ENCODE measurements at places on chromosomes 5 and 9.

- no peak for DNase-seq
Measured at GRCh38 chr9:89532478-89532877, 34.6 kb upstream of the SEMA4D start.

DNA sequence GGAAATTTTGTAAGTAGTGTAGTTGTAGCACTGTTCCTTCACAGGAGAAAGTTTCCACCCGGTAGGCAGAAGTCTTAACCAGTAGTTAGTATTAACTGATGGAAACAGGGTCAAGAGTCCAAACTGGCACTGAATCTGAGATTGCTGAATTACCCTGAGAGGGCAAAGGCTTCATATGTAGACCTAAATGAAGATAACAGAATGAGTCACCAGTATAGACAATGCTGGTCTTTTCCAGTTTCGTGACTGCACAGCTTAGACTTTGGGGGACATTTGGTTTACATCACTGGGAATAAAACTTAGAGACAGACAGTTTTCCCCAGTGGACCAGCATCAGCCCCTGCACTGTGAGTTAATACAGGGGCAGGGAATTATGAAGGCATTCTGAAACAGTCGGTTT is 60.5 kb downstream of the PCSK5 start:
- DNase-seq = no peak

DNA sequence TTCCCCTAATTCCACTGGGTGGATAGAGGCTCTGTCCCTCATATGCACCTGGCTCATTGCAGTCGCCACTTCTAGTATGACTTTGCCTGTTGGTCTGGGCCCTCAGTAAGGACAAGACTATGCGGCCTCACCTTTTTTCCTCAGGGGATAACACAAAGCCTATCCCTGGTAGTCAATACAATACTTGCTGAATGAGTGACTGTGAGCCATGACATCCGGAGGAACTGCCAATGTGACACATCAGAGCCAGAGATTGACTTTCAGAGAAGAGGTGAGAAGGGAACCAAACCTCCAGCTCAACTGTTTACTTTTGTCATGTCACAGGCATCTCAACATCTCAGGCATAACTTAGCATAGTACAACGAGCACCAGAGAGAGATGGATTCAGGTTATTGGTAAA is 371.3 kb downstream of the DMRT2 start:
- no peak for DNase-seq

GRCh38 chr5:124566875-124567450 is 179.5 kb downstream of the ZNF608 start:
- no peak for DNase-seq

DNA sequence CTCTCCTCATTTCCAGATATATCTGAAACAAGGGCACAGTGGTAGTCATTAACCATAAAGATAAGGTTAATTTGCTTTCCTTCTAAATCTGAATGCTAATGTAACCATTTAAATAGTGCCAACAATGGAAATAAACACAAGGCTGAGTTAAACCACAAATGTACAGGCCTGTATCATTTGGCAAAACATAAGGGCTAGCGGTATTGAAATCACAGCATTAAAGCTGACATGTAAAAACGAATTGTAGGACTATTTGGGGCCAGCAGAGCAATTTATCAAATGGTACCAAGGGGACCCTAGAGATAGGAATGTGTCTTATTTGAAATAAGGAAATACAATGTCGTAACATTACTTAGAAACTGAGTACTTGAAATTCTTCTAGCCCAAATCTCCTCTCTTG is 247.5 kb upstream of the RPS23 start:
- DNase-seq = no peak

- DNase-seq = no peak
Measured at GRCh38 chr5:68070591-68071281, 144.8 kb upstream of the PIK3R1 start.

DNA sequence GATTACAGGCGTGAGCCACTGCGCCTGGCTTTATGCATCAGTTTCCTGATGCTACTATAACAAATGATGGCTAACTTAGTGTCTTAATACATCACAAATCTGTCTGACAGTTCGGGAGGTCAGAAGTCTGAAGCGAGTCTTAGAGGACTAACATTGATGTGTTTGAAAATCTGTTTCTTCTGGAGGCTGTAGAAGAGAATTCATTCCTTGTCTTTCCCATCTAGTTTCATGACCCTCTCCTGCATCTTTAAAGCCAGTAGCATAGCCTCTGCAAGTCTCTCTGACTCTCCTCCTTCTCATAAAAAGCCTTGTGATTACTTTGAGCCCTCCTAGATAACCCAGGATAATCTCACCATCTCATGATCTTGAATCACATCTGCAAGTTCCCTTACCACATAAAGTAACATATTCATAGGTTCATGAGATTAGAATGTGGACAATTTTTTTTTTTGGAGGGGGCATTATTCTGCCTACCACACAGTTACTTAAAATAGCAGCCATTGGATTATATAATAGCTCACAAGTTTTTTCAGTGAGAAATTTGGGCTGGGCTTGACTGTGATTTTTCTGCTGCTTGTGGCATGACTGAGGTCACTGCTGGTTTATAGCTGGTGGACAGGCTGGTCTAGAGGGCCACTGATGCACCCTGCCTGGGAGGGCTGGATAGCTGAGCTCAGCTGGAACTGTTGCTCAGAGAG is 134.8 kb downstream of the FBXL7 start:
- DNase-seq = no peak

GRCh38 chr5:142756576-142756975 is 13.6 kb upstream of the ARHGAP26 start:
- DNase-seq = no peak

GRCh38 chr5:10988622-10989021 is 227.6 kb upstream of the DAP start:
- DNase-seq = no peak

DNA sequence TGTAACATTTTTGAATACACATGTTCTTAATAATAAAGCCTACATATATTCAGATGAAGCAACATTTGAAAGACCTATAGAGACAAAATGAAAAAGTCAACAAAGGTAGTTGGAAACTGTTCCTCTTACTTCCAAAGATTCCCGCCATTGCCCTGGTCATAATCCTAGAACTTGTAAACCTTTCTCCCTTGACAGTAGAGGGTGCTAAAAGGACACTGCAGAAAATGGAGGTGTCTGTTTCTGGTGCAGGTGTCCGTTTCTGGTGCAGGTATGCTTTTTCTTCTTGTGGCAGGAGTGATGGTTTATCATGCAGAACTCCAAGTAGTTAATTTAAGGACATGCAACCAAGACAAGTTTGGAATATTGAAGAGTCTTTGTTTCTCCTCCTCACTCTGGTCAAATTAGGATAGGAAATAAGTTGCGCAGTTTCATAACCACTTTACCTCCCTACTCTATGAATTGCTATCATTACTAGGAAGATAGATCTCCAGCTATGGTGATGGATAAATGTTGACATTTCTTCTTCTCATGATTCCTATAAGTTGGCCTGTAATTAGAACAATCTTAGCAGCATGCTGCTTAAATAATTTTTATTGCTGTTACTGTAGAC is 56.0 kb upstream of the FAM174A start:
- DNase-seq = no peak

DNA sequence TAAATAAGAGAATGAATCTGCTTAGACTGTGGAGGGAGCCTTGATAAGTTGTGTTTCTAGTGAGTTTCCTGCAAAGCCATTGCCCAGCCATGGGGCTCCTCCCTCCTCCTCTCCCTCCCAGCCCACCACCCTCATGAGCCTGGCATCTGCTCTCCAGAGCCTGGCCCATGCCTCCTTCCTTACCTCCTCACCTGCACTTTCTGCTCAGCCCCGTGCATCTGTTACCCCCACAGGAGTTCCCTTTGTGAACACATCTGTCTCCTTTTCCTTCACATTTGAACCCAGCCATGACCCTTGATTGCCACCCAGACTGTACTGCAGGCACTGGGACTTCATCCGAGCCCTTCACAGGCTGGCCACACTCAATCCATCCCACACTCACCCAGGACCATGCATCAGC is 395.6 kb downstream of the IRX2 start:
- no peak for DNase-seq

DNA sequence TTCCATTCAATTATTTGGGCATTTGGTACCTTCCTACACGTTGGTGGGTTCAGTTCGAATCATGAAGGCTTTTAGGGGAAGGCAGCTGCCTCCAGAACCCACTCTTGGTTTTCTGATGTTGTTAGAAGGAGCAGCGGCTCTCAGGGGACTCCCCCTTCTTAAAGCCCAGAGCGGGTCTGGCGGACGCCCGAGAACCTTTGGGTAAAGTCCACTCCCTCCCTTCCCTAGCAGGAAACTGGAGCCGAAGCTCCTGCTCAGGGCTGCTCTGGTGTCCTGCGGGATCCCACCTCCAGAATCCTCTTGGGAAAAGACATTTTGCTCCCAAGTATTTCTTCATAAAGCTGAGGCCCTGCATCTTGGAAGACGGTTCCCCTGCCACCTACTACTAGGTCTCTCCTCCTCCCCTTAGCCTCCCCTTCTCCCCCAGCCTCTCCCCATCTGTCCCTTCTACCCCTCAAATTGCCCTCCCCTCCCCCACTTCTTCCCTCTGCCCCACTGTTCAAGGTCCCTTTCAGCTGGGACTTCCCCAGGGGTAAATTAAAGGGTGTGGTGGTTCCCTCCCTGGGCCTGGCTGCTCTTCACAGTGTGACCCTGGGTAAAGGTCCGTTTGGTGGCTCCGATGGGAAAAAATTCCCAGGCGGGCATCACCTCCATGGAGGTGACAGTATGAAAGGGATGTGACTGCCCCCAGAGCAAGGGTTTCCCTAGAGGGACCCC is 9.3 kb downstream of the IRX4 start:
- DNase-seq = no peak

DNA sequence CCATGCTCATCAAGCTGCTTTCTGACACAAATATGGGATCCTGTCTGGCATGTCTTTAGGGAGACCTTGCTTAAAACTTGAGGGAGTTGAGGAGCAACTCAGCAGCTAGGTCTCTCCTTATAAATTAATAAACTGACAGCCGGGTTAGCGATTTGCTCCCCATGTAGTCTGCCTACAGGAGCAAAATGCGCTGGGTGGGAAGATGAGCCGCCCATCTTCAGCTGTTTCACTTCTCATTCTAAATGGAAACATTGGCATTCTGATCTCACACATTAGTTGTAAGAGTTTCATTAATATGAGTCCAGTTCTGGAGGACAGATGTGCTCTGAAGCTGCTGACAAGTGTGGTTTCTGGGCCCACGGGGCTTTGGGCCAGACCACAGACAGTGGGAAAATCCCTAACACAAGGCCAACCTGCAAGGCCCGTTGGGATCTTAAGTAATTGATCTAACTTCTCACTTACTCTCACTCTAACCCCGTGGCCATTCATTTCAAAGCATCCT is 197.0 kb downstream of the MCTP1 start:
- DNase-seq = no peak

DNA sequence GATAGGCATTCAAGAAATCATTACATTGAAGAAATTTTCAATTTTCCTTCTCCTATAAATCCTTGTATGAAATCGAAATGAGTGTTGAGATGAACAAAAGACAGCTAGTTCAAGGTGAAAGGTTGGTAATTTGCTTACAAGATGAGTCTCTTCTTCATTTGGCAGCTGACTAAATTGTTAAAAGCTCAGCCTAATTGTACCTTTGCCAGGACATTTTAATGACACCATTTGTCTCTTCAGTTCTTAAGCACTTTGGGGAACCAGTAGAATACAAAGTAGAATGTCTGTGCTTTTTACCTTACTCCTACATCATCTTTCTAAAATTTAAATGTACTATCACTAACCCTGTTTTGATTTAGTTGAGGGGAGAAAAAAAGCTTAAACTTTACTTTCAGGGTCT is 59.4 kb downstream of the GRAMD2B start:
- DNase-seq = no peak

- no peak for DNase-seq
Measured at GRCh38 chr9:117464941-117465616, 50.2 kb upstream of the ASTN2 start.

DNA sequence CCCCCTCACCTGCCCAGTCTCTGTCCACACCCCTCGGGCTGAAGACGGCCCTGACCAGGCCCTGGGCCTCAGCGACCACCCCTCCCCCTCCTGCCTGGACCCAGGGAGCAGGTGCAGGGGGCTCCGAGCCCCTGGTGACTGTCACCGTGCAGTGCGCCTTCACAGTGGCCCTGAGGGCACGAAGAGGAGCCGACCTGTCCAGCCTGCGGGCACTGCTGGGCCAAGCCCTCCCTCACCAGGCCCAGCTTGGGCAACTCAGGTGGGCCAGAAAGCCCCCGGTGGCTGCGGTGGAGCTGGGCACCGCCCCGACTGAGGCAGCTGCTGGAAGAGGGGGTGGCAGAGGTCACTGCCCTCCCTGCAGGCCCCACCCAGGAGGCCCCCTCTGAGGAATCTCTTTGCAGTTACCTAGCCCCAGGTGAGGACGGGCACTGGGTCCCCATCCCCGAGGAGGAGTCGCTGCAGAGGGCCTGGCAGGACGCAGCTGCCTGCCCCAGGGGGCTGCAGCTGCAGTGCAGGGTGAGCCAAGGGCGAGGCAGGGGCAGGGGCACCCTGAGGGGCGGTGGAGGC is 7.7 kb downstream of the ENTPD8 start:
- no peak for DNase-seq

- peak; percentile 36 for DNase-seq
Measured at GRCh38 chr9:91162784-91163443, 198.8 kb downstream of the AUH start.

DNA sequence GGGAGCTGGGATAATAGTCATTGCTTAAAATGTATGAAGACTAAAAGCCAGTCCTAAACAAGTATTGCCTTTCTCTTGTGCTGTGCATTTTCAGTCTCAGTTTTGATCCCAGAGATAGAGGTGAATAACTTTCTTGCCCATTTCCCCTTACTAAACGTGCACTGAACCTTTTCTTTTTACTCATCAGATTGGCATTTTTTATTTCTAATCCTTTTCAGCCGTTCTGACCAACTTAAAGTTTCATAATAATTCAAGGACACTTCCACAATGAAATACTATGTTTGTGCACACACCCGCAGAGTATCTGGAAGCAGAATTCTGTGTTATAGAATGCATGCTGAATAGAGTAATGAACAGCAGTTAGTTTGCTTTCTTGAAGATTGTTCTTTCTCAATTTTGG is 343.6 kb downstream of the LRRC70 start:
- no peak for DNase-seq

DNA sequence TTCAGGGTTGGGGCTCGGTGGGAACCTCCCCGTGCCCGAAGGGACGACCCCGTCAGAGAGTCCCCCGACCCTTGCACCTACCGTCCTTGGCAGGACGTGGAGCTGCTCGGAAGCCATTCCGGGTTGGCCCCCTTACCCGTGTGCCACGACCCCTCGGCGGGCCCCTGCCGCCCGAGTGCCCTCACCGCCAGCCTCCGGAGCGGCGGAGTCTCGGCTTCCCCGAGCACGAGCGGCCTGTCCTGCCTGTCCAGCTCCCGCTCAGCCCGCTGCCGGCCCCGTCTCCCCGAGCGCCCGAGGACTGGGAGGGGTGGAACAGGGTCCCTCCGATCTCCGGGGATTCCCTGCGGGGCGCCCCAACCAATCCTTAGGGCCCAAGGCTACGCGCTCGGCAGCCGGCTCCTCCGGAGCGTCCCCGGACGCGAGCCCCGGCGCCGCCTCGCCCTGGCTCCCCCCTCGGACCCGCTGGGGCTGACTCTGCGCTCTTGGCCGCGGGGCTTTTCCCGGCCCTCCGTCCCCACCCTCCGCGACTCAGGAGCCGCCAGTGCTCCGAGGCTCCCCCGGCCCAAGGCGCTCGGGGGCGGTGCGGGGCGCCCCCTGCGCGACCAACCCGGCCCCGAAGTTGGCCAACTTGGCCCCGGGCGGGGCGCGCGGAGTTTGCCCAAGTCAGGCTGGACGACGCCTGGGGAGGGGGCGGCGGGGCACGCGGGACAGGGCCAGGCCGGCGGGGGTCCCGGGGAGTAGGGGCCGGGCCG is 654 bp downstream of the ADAMTS2 start:
- DNase-seq = no peak
